ENCODE measurements at places on chromosomes 12 and 14. TPM values are rescaled to one million over a fixed set of nuclear protein-coding genes. Genes with fewer than 3 reads are reported as not detected.

The CLEC4D gene
- not detected for polyA plus RNA-seq

The SPSB2 gene
- polyA plus RNA-seq, result 5.9 TPM

DNA sequence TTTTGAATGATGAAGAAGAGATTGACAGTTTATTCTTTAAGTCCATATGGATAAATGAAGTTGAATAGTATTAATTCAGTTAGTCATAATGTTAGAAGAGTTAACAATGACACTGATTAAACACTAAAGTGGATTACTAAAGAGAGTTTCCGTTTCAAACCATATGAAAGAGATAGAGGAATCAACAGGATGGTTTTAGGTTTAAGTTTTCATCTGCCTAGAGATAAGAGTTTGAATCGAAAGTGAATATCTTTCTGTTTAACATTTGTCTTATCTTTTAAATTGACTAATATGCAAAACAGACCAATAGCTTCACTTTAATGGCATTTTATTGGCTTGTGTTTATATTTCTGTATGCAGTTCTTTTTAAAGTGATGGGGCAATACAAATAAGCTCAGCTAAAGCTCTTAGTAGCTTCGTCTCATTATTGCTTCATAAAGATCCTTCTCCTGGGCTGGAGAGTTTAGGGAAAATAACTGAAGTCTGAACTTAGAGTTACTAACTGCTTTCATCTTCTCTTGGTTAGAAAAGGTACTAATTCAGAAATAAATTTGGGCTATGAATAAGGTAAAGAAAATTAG lies 66.0 kb downstream of the MIPOL1 start:
- no peak for DNase-seq

- no peak for DNase-seq
Observed at GRCh38 chr12:49138587-49138986, 7.4 kb upstream of the TUBA1B start.

- no peak for DNase-seq
Observed at GRCh38 chr14:95237958-95238340, 80.6 kb upstream of the DICER1 start.

- DNase-seq, result no peak
Observed at GRCh38 chr12:94879542-94879941, 124.0 kb downstream of the NDUFA12 start.

DNA sequence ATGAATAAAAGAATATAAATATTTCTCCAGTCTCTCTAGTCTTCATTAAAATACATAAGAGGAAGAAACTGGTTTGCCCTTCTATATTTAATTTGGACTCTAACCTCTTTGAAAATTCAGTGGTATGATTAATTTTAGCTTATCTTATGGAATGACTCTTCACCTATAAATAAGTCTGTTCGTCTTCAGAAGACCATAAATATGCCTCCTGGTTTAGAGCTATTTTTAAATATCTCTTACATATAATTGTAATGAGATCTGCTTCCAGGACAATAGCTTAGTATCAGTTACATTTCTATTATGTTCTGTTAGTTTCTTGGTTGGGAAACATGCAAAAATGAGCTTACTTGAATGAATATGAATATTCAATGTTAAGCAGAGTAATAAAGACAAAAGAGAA lies 257.5 kb upstream of the HMGA2 start:
- no peak for DNase-seq

Data from hindlimb muscle (tissue), 1 donor.